ENCODE measurements at places on chromosomes 1 and 21.

DNA sequence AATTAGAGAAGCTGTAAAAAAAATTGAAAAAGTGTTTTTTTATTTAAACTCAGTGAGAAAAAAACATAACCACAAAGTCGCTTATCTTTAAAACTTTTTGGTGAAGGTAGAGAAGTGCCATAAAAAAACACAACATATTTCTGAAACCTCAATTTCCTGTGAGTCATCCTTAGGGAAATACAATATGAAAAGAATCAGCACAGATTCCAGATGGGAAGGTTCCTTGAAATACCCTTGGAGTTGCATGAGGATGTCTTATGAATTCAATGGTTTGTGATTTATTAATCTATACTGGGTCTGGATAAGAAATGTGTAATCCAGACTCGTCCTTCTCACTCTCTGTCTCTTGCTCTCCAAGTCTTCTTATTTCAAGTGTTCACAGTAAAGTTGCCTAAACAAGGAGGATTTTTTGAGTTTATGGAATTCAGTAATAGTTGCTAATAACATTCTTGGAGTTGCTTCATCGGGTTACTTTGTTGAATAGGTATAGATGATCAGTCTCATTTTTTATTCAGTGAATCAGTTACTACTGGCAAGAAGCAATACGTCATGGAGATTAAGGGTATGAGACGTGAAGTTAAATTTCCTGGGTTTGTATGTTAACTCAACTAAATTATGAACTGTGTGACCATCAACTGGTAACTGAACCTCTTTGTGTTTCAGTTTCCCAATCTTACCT is 191.4 kb downstream of the KCNK2 start:
- DNase-seq, result no peak

GRCh38 chr1:203437696-203438315 is 37.8 kb upstream of the PRELP start:
- no peak for DNase-seq

DNA sequence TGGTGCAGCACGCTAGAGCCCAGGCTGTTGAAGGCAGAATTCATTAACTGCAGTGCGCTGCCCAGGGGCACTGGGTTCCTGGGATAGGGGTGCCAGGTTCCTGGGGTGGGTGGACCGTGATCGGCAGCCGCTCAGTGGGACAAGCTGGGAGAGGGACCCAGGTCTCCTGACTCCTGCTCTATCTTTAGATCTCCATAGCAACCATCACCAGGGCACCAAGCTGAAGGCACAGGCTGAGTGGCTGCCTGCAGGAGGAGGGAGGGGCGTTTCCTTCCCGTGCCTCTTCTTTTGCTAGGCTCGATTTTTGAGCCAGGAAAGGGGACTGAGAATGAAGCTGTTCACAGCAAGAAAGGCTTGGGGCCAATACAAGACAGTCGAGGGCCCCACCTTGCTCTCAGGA is 20.9 kb upstream of the CDCP2 start:
- DNase-seq, result no peak

DNA sequence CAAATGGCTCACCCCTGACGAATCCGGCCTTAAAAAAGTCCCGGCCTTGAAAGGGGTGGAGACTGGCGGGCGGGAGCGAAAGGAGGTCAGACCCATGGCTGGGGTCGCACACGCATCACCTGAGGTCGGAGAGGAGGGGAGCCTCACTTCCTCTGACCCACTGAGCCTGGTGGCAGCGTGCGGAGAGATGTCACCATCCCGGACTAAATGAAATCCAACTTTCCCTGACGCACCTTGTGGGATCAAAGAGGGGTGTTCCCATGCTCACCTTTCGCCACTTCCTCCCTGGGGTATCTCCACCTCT is 709 bp upstream of the SLC41A1 start:
- DNase-seq, result no peak

DNA sequence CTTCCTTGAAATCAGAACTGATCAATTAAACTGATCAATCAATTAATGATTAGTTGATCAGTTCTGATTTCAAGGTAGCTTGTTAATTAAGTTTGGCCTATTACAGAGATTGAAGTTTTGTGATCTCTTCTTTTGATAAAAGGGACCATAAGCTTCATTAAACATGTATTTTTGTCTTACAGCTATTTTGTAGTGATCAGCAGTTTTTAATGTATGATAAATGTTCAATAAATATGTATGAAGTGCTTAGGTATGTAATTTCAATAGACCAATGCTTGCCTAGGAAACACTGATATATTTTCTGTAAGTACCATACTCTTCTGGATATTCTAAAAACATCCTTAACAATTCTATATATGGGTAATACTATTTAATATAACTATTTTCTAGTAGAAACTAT is 569.6 kb downstream of the BRINP3 start:
- DNase-seq, result no peak

GRCh38 chr1:172845371-172845770 is 186.5 kb downstream of the FASLG start:
- no peak for DNase-seq

- no peak for DNase-seq
These were observed 943 bp upstream of the KIAA0040 start for GRCh38 chr1:175193527-175193910.

- no peak for DNase-seq
These were observed 327.2 kb downstream of the PTPRU start for GRCh38 chr1:29563571-29563970.

DNA sequence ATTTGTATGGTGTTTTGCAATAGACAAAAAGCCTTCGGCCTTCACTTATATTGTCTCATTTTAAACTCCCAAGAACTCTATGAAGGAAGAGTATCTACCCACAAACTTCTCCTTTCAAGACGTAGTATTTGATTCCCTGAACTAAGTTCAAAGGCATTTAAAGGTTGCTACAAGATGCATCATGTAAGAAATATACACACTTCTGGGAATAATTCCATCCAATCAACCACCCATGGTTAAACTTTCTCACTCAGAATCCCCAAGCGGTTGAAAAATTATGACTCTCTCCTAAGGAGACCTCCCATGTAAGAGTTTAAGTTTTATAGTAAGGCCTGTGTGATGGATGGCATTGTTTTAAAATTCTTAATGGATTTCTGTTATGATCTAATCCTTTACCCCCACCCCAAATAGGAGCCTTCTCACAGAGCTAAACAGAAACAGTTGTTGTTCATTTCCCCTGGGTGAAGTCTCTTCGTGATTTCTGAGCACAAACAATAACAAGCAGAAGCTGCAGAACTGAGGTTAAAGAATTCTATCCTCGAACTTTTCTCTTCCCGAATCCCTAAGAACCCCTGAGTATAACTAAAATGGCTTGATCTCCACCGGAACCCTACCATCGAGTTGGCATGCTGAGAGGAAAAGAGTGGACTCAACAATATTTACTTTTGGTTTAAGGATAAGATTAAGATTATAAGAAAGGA is 185.0 kb downstream of the TGFBR3 start:
- no peak for DNase-seq

- DNase-seq, result no peak
These were observed 514 bp downstream of the TPRG1L start for GRCh38 chr1:3625151-3625907.

- no peak for DNase-seq
These were observed 519.8 kb downstream of the PTPRU start for GRCh38 chr1:29756085-29756484.

DNA sequence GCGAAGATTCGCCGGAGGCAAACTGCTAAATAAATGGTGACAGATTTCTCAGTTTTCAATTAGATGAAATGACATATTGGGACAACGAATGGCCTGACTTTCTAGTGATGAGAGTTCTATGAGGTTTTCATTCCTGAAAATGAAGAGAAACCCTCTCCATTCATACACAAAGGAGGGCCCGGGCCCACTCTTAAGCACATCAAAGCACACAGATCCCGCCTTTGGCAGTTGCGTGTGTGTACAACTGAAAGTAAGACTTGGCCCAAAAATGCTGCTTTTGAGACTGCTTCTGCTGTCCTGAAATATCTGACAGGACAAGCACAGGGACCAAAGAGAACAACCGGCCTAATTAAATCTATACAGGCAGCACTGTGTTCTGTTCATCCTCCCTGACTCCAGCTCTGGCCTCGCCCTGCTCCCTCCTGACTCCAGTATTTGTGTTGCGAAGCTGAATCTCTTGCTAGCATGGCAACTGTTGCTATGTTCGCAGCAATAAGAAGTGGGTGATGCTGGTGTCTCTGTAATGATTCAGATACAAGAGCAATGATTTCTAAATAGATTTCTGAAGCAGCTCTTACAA is 7.4 kb downstream of the LRRC53 start:
- DNase-seq, result no peak

- no peak for DNase-seq
These were observed 1.2 kb downstream of the RSRP1 start for GRCh38 chr1:25245809-25246599.

DNA sequence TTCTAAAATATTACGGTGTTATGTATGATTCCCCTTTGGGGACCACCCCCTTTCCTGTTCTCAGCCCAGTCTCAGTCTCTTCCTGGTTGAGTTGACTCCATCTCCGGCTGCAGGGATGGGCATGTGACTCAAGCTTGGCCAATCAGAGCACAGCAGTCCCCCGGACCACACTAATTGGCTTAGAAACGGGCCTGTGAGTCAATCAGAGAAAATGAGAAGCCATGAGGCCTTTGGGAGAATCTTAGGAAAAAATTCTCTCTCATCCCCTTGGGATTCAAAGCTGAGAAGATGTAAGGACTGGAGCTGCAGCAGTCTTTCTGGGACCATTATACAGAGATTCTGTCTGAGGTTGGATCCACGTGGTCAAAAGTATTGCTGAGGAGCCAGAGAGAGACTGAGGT is 10.7 kb upstream of the FHAD1 start:
- no peak for DNase-seq

- DNase-seq, result no peak
These were observed 134.4 kb downstream of the LRRC7 start for GRCh38 chr1:69702085-69702484.

GRCh38 chr1:185656663-185657062 is 77.5 kb upstream of the HMCN1 start:
- DNase-seq, result no peak

DNA sequence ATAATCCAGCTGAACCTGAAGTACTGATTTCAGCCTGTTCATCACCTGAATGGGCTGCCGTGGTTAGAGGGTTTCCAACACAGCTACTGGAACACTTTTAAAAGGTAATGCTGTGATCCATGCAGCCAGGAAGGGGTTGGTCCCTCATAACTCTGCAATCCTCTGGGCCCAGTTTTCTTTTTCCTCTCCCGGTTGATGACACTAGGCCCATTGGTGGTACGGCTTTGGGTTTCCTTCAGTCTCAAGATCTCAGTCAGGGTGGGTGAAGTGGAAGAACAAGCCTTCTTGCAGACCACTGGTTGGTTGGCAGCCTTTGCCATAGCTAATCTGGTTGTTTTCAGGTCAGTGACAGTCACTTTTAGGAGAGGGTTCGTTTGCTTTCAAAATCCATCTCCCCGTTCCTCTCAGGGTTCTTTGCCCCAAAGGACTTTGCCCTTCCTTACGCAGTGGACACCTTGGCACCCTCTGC is 502 bp upstream of the SLC35A3 start:
- no peak for DNase-seq

DNA sequence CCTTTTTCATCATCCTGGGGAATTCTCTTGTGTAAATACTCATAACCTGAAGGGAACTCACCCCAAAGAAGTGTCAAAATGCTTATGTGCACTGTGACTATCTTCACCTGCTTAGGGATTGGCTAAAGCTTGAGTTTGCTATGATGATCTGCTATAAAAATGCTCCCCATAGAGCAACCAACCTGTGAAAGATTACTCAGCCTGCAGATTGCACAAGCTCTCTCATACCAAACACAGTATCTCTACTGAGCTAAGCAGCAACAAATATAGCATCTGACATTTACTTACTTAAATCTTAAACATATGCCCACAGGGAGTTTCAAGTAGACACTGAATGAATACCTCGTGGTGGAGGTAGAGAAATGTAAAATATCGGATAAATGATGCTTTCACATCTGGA is 725.8 kb downstream of the MRPL39 start:
- DNase-seq, result no peak

GRCh38 chr21:41459884-41460534 is 34.0 kb downstream of the MX1 start:
- DNase-seq, result no peak

DNA sequence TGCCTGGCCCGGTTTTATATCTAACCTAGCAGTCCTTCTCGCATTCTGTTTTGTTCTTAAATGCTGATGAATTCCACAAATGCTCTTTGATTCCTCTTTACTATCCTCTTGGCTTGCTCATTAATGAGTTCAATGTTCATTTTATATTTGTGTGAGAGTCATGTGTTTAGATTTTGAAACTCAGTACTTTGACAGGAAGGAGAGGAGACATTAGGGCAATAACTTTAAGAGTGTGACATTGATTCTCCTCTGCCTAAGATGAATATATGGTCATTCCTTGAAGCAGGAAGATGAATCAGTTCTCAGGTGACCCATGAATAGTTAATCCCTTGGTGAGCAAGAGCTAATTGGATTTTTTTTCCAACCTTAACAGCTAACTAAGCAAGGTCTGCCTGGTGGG is 84.1 kb downstream of the MRPS6 start:
- DNase-seq, result no peak

GRCh38 chr1:80624682-80625081 is 1176.1 kb upstream of the ADGRL2 start:
- no peak for DNase-seq

DNA sequence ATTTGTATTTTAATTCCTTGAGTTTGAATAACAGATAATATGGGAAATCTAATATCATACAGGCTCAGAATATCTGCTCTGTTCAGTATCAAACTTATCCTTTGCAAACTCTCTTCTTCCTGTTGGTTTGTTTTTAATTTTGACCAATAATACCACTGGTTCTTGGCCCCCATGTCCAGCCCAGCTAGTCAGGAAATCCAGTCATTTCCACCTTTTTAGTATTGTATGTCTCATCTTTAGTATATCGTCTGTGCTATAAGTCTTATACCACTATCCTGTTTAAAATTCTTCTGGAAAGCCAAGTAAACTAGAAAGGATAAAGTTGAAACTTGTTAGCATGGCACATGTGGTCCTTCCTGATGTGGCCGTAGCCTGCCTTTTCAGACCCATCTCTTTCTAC is 10.7 kb downstream of the SCCPDH start:
- DNase-seq, result no peak

- peak; percentile 55 for DNase-seq
These were observed at the start of gene WNT9A for GRCh38 chr1:227947676-227948492. Gene WNT9A (minus strand): TSS chr1:227947932. CDS start chr1:227947887, 45 bp downstream.

- DNase-seq, result no peak
These were observed 116.0 kb downstream of the IER5 start for GRCh38 chr1:181204530-181204929.

- no peak for DNase-seq
These were observed 148.7 kb downstream of the ADSS2 start for GRCh38 chr1:244302876-244303609.

All from GM12892 (cell line).